ENCODE measurements at places on chromosomes 3 and 15.

DNA sequence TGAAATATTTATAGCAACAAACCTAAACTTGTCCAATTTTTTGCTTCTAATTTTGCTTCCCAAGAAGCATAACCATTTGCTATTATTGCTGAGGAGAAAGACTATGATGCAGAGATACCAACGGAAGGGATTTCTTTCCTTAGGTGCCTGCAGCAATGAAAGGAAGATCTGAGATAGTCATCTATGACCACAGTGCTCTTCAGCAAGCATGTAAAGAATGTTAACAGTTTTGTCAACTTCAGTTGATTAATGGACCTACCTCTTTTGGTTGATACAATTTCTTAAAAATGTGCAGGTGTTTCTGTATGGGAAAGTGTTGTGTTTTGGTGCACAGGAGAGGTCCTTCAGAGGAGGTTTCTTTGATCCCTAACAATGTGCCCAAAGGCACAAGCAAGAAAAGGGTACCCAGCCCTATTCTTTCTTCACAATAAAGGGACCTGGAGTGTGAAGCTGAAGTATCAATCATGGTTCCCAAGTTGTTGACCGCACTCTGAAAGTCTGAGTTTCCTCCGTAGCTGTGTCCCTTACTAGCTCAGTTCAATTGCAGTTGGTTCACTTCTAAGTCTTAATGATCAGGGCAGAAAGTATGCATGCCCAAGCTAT, 307.7 kb upstream of the KCNH8 start:
- no peak overlapping the region for H3K27ac ChIP-seq
- no peak overlapping the region for H3K4me3 ChIP-seq
- peaks cover 9% of the 10 kb centered on the region for H3K4me1 ChIP-seq

DNA sequence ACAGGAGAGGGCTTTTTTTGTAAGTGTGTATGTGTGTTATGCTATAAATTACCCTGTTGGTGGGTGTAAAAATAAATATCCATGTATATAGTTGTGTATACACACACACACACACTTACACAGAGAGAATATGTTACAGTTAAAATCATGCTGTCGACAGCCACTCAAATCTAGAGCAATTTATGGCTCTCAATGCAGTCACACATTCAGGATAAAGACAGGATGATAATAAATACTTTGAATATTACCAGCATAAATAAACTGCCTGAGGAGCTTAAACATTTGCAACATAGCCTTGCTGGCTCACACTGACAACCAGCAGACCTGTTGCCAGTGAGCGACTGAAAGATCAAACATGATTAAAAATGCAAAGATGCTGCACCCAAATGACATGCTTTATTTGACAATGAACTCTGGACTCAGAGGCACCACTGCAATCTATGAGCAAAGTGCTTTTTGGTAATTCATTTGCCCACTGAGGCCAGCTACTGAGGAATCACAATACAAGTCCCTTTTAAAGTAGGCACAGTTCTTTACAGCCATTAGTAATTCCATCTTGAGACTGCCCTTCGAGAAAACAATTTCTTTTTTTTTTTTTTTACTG, 458.9 kb downstream of the FHIT start:
- H3K4me1 ChIP-seq = no peaks in the 10 kb centered on the region
- H3K27ac ChIP-seq = no peak overlapping the region
- no peak overlapping the region for H3K4me3 ChIP-seq
- H3K36me3 ChIP-seq = no peaks in the 10 kb centered on the region

GRCh38 chr15:68707386-68707785, 113.3 kb downstream of the ANP32A start:
- no peaks in the 10 kb centered on the region for H3K36me3 ChIP-seq
- H3K4me1 ChIP-seq = no peaks in the 10 kb centered on the region

DNA sequence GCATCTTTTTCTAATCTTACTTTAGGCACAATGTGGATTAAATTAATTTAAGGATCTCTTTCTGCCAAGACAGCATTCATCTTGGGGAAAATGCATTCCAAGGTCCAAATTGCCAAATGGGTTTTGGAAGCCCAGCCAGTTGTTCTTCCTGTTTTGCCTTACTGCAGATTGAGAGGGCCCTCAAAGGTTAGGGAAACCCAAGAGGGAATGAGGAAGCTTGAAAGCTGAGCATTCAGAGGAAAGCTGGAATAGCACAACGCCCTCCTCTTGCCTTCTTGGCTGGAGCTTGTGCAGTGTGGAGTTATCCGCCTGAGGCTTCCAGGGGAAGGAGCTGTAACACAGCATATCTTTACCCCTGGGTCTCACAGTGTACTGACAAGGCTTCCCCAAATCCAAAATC, 18.2 kb upstream of the SACM1L start:
- peaks cover 63% of the 10 kb centered on the region for H3K36me3 ChIP-seq
- H3K27me3 ChIP-seq = no peaks in the 10 kb centered on the region
- no peak overlapping the region for H3K4me3 ChIP-seq
- H3K27ac ChIP-seq = no peak overlapping the region

GRCh38 chr3:139888561-139889140, 46.3 kb upstream of the CLSTN2 start:
- no peak for ATAC-seq
- no peaks in the 10 kb centered on the region for H3K4me1 ChIP-seq
- peaks cover 5% of the 10 kb centered on the region for H3K27me3 ChIP-seq
- H3K4me3 ChIP-seq = no peak overlapping the region

DNA sequence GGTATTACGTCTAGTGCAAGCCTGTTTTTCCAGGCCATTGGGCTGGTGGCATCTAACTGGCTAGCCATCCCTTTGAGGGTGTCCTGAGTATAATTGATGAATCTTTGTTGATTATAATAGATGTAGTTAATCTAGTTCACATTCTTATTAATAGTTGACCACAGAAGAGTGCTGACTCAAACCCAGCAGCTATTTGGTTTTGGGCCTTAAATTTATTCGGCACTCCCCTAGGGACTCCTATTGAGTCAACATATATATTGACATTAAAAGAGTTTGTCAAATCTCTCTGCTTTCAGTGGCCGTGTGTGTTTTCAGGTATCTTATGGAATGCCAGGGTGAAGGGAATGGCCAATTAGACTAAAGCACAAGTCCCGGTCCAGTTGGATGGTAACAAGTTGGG, 19.7 kb downstream of the ARL8B start:
- no peak overlapping the region for H3K4me3 ChIP-seq
- peaks cover 74% of the 10 kb centered on the region for H3K36me3 ChIP-seq
- no peak overlapping the region for H3K27ac ChIP-seq
- H3K27me3 ChIP-seq = no peaks in the 10 kb centered on the region

- ATAC-seq = no peak
- no peak overlapping the region for H3K27ac ChIP-seq
- peaks cover 26% of the 10 kb centered on the region for H3K4me1 ChIP-seq
- H3K36me3 ChIP-seq = peaks cover 19% of the 10 kb centered on the region
- no peaks in the 10 kb centered on the region for H3K27me3 ChIP-seq
Observed at GRCh38 chr3:171366043-171366442, 94.2 kb downstream of the TNIK start.

All from activated T-helper 17 cell treated with anti-CD3 and anti-CD28 coated beads, Interleukin-2, amount 50 U/mL, for 72 hours (primary cell).